ENCODE measurements at places on chromosomes 6 and 20.

DNA sequence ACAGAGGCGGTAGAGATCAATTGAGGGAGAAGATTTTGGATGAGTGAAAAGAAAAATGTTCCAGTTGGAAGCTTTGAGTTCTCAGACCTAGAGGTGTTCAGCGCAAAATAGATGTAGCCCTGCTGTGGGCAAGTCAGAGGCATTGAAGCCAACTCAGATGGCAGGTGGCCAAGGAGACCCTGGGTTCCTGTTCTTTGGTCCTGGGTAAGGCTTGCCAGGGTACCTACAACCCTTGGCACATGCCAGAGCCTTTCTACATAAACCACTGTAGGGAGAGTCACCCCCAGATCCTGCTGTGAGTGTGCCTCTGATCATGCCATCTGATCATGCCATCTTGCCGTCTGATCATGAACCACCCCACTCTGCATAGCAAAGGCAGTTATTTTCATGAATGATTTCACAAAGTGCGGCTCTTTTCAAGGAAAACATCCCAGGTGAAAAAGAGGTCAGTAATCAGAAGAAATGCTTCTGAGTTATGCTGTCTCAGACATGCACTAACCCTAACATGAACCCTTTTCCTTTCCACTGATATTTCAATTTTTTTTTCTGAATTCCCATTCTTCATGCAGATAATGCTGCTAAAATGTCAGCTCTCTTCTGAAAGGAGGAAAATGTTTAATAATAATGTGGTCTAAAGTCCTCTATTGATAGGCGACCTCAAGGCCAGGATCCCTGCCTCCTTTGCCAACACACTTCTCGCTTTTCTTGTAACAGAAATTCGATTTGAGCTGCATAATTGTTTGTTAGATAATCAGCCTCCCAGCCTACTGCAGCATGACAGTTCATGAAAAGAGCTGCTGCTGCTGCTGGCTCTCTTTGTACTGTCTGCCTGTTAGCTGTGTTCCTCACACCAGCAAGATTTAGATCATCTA, 153.6 kb downstream of the MTHFD1L start:
- DNase-seq, result no peak

GRCh38 chr6:156601152-156602065, 175.8 kb upstream of the ARID1B start:
- no peak for DNase-seq

- DNase-seq, result no peak
Observed at GRCh38 chr20:43984587-43984986, 69.9 kb downstream of the TOX2 start.

- DNase-seq, result no peak
Observed at GRCh38 chr6:7124114-7124513, 16.4 kb downstream of the RREB1 start.

- no peak for DNase-seq
Observed at GRCh38 chr20:12112089-12112474, 194.4 kb downstream of the BTBD3 start.

DNA sequence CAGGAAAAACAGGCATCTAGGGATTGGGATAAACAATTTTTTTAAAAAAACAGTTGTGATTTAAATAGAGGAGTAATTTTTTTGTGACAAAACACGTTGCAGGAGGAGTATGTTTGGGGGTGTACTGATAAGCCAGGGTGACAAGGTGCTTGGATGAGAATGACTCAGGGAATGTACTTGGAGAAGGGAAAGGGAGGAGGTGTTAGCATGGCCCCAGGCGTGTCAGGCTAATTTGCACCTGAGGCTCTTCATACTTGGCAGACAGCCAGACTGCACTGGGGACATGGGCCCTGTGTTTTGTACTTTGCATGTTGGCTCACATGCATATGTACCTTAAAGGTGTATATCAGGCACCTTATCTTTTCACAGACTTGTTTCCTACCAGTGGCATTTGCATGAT, 22.8 kb downstream of the PANK2 start:
- DNase-seq, result no peak

- DNase-seq, result no peak
Observed at GRCh38 chr6:148720897-148721296, 25.9 kb upstream of the UST start.

Data from activated naive CD8-positive, alpha-beta T cell treated with anti-CD3 and anti-CD28 coated beads, Interleukin-2, amount 50 U/mL, for 16 hours (primary cell).